ENCODE measurements at places on chromosomes 1 and 21.

DNA sequence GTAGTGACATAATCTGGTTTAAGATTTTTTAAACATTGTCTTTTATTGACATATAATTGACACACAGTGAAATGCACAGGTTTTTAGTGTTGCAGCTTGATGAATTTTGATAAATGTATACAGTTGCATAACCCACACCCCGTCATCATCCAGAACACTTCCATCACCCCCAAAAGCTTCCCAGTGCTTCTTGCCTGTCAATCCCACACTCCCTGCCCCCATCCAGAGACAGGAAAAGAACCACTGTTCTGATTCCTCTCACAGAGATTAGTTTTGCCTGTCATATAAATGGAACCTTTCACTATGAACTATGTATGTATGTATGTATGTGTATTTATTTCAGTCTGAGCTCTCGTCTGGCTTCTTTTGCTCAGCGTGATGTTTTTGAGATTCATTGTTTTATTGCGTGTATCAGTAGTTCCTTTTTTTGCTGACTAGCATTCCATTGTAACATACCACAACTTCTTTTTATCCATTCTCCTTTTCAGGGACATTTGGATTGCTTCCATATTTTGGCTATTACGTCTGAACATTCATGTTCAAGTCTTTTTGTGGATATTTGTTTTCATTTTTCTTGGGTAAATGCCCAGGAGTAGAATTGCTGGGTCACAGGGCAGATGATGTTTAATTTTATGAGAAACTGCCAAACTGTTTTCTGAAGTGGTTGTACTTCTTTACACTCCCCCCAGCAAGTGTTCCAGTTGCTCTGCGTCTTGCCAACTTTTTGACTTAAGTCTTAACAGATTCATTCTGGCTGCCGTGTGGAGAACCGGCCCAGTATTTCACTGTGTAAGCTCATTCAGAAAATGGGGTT is 8.7 kb downstream of the UBIAD1 start:
- no peak for DNase-seq

GRCh38 chr1:66739401-66740157 is 12.7 kb upstream of the DYNLT5 start:
- DNase-seq: no peak

DNA sequence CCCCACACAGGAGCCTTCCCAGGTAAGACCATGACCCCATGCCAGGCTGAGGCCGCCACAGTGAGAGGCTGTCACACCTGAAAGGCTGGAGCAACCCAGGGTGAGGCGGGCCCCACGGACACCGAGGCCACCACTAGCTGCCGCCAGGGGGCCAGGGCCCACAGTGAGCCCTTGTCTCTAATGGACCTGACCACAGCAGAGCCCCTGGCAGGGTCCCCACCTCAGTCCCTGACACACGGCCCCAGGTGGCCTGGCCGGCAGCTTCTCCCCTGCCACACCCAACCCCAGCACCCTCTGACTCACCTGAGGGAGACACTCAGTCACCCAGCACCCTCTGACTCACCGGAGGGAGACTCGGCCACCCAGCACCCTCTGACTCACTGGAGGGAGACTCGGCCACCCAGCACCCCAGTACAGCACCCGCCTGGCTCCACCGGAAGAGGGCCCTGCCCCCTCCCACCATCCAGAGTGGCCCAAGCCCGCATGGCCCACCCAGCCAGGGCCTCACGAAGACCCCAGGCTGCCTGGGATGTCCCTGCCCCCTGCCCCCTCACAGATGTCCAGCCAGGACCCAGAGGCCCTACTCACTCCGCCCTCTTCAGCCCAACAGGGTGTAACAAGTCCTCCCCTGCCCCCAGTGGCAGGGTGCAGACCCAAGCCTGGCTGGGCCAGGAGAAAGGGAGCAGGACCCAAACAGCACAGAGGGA is 4.4 kb downstream of the DVL1 start:
- DNase-seq: no peak

GRCh38 chr1:94094469-94095111 is 26.4 kb downstream of the ABCA4 start:
- no peak for DNase-seq

GRCh38 chr21:41349619-41350390 is 12.0 kb upstream of the MX2 start:
- DNase-seq: no peak

GRCh38 chr1:173222149-173223030 is 15.3 kb upstream of the TNFSF4 start:
- DNase-seq: no peak

DNA sequence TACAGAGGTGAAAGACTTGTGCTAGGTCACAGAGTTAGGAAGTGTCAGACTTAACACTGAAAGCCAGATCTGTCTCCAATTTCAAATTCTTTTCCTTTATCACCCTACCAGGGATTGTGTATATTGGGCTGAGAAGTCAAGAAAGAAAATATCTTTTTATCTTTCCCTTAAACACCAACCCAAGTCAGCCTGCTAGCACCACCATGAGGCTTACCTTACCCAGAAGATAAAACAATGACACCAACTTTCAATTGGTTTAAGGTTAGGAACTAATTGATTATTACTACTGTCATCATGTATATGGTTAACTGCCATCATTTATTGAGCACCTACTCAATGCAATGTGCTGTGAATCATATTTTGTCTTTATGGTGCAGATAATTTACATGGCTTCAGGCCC is 178.9 kb upstream of the FOXD3 start:
- no peak for DNase-seq

GRCh38 chr1:43783096-43783670 is 75.8 kb downstream of the ST3GAL3 start:
- DNase-seq: no peak

DNA sequence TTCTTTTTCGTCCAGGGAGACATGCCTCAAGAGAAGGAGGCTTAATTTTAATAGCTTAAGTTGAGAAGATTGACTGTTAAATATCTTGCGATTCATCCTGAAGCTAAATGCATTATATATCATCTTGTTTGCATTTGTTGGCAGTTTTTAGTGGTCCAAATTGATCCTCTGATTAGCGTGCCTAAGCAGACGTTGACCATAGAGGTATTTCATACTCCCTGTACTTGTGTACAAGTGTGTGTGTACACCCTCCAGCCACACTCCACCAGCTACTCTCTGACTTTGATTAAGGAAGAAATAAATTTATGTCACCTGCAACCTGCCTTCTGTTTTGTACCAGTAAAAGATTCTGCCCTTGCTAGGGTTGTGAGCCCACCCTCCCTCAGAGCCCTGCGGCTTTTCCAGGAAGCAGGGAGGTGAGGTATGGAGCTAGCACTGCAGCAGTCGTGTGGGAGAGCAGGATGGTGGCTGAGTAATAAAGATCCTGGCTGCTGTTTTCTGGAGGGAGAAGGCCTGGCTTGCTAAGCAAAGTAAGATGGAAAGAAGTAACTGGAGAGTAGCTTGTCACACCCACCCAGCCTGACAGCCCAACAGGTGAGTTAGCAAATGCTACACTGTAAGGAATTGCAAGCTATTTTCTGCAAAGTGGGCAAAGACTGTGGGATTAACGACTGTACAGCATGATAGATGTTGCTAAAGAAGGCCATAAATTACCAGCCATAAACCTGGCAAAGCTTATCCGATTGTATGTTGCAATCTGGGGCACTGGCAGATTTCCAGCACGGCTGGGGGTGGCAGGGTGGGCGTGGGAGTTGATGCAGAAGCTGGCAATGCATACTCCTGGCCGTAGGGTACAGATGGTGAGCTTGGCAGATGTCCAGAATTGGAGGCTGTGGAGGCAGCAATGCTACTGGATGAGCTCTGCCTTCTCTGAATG is 170.2 kb downstream of the TNR start:
- no peak for DNase-seq

GRCh38 chr1:244599937-244600350 is 53.0 kb upstream of the DESI2 start:
- peak; percentile 28 for DNase-seq

DNA sequence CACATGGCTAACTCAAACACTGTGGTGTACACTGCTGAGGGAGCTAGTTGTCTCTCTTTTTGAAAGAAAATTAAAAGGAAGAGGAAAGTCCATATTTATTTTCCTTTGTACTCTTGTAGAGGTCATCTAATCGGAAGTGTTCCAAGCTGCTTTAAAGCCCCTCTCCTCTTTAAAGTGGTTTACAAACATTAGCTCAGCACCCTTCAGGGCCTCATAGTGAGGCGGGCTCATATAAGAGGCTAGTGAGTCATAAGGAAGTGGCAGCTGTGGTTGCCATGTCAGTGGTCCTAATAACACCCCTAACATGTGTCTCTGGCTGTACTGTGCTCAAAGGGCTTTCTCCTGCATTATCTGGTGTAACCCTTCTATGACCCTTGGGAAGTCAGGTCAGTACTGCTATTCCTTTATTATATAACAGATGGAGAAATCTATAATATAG is 104.4 kb upstream of the SERBP1 start:
- no peak for DNase-seq

DNA sequence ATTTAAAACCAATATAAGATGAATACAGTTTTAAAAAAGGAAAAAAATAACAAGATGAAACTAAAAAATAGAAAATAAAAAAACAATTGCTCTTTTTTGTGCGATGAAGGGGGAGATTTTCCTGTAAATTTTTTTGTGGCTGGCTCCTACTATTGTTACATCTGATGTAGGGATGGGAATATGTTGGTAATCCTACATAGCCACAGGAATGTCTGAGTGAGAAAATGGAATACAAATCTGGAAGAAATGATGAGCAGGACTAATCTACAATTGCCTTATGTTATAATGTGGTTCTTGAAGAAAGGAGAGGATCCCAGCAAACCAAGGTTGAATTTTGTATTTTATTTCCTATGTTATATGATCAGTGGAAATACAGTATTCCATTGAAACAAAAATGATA is 40.9 kb downstream of the ATP6V1G3 start:
- DNase-seq: no peak

- no peak for DNase-seq
Measured at GRCh38 chr1:177741476-177741875, 228.4 kb downstream of the SEC16B start.

- no peak for DNase-seq
Measured at GRCh38 chr21:35562876-35563275, 497.4 kb downstream of the SETD4 start.

GRCh38 chr1:44743211-44743610 is 3.6 kb downstream of the KIF2C start:
- no peak for DNase-seq

DNA sequence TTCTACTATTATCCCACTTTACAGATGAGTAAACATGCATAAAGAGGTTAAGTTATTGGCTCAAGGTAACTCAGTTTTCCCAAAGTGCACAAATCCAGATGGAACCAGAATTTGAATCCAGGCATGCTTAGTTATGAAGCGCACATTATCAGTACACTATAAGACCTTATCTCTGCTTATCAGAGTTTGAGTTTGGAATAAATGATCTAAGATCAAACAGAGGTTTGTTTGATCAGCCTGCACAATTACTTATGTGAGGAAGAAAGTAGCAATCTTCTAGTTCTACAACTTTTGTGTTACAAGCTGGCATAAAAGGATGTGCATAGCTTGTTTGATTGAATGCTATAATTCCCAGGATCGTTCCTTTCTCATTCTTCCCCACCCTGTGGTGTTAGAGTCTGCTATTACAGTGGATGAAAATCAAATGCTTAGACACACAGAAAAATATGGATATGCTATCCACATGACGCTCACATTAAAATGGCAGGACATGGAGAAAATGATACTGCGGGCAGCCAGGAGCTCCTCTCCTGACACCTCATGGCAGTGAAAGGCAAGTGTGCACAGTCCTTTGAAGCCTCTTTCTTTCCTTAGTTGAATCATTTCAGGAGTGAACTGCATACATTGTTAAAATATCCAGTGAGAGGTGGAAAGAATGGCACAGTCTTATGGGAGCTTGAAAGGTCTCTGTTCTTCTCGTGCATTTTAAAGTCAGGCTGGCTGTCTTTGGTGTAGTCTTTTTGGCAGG is 23.9 kb upstream of the PBX1 start:
- DNase-seq: no peak

DNA sequence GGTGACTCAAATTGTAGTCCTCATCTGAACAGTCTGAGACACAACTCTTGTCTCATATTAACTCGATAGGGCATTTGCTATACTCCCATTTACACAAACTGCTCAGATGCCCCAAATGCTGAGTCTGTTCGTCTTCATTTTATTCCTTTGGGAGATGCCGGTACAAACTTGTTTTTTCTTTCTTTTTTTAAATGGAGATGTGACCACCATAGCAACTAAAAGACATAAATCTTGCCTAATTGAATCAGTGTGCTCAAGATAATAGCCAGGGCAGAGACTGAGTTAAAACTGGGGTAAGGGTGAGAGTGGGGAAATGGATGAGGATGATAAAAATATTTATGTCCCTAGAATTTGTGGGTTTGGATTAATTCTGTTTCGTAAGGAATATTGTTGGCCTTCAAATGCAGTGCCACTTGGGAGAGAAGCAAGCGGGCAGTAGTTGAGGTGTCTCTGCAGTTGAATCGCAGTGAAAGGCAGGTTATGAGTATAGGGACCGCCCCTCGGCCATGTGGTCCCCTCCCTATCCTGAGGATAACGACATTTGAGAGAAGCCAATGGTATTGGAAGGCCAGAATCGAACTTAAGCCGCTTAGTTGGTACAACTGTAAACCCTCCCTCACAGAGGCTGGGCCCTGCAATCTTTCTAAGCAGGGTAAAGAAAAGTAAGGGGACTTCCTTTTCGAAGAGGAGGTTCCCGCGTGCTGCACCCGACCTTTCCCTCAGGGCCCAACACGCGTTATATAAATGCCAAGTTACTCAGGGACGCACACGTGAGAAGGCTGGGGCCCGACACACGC is 859 bp upstream of the LRRC8B start:
- DNase-seq: peak; percentile 72

DNA sequence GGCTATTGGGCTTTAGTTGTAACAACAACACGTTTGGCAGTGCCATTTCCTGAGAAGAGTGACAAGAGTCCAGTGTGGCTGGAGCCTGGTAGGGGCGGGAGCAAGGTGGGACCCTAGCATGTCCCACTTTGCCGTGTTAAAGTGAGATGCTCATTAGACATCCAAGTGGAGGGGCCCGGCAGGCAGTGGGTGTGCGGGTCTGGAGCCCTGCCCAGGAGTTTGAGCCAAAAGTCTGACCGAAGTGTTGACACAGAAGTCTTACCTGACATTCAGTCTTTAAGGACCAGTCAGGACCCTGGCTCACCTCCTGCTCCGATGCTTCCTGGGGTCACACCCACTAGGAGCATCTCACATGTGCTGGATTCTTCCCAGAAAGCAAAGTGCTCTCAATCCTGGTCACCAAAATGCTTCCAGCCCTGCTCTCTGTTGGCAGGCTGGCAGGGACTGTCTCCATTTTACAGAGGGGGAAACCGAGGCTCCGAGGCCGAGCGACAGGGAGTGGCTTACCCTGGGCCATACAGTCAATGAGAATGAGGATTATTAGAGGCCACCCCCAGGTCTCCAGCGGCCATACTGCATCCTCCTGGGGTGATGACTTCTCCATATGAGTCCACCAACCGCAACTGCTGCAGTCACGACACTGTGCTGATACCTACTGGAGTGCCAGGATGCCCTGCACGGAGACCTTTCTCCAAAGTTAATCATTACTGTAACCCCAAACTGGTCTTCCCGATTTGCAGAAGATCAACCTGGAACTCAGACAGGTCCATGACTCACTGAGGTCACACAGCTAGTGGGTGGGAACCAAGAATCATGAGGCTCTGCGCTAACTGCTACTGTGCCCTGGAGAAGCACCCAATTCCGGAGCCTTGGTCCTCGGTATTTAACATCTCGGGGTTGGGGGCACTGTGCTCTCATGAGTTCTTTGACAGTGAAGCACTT is 112.7 kb downstream of the PRDM2 start:
- no peak for DNase-seq

- peak; percentile 79 for DNase-seq
Measured at GRCh38 chr1:152001631-152002584, 8.2 kb upstream of the S100A10 start.

All from CD4-positive, alpha-beta T cell treated with Interleukin-21 for 1 hour (primary cell).